ENCODE measurements at places on chromosomes 3 and 15.

GRCh38 chr15:69098771-69099170 lies 61.7 kb upstream of the GLCE start:
- DNase-seq = no peak

- no peak for DNase-seq
These were observed 386.7 kb downstream of the UNC13C start for GRCh38 chr15:54364961-54365360.

- no peak for DNase-seq
These were observed 18.4 kb downstream of the CFAP100 start for GRCh38 chr3:126412841-126413692.

- DNase-seq = no peak
These were observed 9.2 kb upstream of the ATP2B2 start for GRCh38 chr3:10514407-10515069.

- DNase-seq = peak; percentile 9
These were observed at the start of gene DGKG for GRCh38 chr3:186361762-186362536. Gene DGKG, minus strand, starts transcription at chr3:186362234. Its CDS starts 41,775 bp downstream, at chr3:186320459.

GRCh38 chr15:63899193-63899592 lies 65.4 kb upstream of the HERC1 start:
- DNase-seq = no peak

GRCh38 chr15:40511093-40511471 lies 40.3 kb downstream of the CHST14 start:
- DNase-seq = no peak
